ENCODE measurements at places on chromosomes 2 and 18.

GRCh38 chr2:58800881-58801280 is 559.8 kb upstream of the FANCL start:
- DNase-seq: no peak

GRCh38 chr2:224145751-224146355 is 106.8 kb upstream of the SERPINE2 start:
- no peak for DNase-seq

DNA sequence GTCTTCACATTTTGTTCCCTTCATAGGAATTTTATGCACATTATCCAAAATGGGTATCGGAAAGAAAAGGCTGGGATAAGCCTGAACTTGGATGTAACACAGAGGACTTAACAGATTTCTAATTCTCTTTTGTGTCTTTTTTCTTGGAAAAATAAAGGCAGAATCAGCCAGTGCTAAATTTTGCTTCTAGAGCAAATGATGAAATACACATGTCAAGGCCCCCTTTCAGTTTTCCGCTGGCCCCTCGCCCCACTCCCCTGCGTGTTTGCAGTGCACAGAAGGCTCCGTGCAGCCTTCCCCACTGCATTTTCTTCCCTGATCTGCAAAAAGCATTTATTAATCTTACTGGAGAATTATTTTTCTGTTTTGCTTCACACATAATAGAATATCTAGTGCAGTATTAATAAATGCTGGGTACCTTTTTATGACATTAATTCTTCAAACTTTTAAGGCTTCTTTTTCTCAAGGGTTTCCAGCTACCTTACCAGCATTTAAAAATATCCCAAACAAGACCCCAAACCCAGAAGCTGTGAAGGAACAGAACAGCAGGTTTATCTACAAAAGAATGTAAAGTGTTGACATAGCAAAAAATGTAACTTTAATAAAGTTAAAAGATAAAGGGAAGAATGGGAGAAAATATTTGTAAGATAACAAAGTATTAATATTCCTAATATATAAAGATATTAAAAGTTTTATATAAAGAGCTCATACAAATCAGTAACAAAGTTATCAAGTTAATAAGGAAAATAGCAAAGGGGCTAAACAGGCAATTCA is 81.3 kb upstream of the SPTBN1 start:
- no peak for DNase-seq

DNA sequence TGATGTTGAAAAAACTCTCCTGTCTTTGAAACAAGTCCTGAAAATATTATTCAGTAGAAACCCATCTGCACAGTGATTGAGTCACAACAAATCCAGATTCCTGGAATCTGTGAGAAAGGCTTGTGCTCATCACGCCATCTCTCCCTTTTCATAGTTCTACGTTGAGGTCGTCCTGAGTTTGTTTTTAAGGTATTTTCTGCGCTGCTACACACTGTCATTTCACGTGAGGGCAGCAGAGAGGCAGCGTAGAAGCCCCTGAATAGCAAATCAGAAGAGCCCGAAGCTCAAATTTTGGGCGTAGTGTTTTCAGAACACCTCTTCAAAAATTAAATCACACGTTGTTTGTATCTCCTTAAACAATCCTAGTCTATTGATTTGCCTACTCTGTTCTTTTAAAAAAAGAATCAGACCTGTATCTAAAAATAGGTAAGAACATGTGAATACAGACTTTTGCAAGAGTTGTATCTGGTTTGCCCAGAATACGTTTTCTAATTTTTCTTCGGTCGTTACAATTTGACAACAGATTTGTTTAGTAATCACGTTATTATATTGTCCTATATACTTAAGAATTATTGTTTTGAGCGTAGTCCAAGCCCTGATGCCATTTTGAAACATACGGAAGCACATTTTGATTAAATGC is 61.6 kb upstream of the SLC38A11 start:
- DNase-seq: peak; percentile 28

DNA sequence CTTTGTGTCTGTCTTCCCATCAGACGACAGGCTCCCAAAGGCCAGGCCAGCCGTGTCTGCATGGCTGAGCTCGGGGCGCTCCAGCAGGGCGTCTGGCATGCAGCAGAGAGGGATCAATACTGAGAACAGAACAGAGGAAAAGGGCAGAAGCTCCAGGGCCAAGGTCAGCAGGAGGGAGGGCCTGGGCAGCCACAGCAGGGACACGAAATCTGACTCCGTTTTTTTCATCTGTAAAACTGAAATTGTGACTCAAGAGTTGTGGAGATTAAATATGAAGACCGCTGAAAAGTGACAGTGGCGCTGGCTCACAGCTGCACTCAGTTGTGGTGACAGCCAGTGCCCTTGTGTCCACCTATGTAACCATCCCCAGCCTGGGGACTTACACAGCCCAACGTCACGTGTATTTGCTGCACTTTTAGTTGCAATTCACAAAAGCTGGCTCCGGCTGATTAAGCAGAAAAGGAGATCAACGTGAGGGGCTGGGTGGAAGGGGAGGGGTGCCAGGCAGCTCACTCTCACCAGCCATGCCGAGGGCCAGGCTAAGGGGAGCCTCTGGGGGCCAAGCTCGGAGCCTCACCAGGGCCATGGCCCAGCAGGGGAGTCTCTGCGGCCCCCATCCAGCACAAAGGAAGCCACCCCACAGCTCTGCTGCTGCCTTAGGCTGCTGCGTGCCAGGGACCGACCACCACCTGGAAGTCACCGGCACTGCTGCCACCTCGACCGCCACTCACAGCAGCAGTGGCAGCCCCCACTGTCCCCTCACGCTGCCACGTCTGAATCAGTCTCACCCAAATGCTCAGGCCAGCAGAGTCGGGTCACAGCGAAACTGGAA is 74.7 kb downstream of the EIPR1 start:
- DNase-seq: no peak

GRCh38 chr2:223908304-223908998 is 36.7 kb downstream of the WDFY1 start:
- DNase-seq: no peak

GRCh38 chr2:28165087-28165635 is 227.5 kb upstream of the FOSL2 start:
- DNase-seq: no peak

DNA sequence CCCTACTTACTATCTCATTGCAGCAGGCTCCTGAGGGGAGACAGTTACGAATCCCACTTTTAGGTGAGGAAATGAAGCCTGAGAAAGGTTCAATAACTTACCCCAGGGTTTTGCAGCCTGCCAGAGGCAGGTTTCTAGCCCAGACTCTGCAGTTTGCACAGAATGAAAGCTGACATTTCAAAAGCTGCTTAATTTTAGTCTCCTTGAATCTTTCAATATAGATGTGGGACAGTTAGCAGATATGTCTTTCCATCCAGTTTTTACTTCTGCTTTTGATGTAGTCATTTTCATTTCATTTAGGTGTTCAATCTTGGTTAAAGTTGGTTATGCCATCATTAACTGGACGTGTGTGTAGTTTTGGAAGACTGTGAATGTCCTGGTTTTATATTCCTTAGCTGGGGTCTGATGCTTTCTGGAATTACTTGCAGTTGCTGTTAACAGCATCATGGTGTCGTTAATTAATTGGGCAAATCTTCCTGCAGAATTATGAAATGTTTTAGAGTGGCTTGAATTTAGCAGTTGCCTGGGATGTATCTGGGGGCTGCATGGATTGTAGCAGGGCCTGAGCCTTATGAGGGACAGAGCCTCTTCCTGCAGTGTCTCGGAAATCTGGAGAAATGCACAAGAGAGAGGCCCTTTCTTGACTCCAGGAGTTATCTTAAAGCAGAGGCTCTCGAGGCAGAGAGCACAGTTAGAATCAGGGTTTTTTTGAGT is 100.8 kb downstream of the ZNF532 start:
- no peak for DNase-seq

GRCh38 chr2:240252872-240253511 is 112.5 kb upstream of the OTOS start:
- DNase-seq: no peak

GRCh38 chr2:69518841-69519240 is 81.6 kb upstream of the NFU1 start:
- DNase-seq: no peak

- no peak for DNase-seq
These were observed 78.4 kb downstream of the EPAS1 start for GRCh38 chr2:46375566-46376125.

DNA sequence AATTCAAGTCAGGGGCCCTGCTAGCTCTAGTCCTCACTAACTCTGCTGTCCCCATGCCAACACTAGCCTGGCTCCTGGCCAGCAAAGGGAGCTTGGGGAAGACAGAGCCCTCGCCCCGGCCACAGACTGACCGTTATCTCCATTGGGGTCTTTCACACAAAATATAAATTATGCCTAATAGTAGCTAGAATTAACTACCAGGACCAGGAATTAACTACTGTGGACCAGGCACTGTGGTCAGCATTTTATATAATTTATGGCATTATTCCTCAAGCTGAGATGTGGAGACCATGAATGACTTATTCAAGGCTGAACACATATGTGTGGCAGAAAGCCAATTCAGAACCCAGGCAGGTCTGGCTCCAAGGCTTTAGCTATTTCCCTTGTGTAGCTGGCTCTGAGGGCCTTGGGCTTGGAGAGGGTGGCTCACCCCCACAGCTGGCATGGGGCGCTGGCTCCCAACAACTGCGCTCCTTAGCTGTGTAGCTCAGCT is 49.2 kb downstream of the CELF4 start:
- no peak for DNase-seq

GRCh38 chr2:46068636-46069035 is 228.6 kb upstream of the EPAS1 start:
- DNase-seq: no peak

- no peak for DNase-seq
These were observed 54.5 kb downstream of the SKA1 start for GRCh38 chr18:50429207-50429948.

All from caudate nucleus (tissue), 63 donors.